ENCODE measurements at places on chromosomes 3 and 15. TPM values are rescaled to one million over a fixed set of nuclear protein-coding genes. Genes with fewer than 3 reads are reported as not detected.

Gene NR2E3
- total RNA-seq, result 0.56 TPM

Gene THRB
- 4.2 TPM for total RNA-seq

Gene MAPK6
- total RNA-seq, result 106 TPM

Gene AHSG
- total RNA-seq, result not detected

Gene EFHB
- 1.5 TPM for total RNA-seq

Gene SH2D7
- not detected for total RNA-seq

Gene SATB1
- 0.23 TPM for total RNA-seq

Gene OCA2
- not detected for total RNA-seq

Gene ADIPOQ
- total RNA-seq, result not detected

Gene FGF12
- total RNA-seq, result 0.09 TPM

Gene SLC28A1
- total RNA-seq, result not detected

Gene VPS33B
- 12.6 TPM for total RNA-seq

Gene ACTC1
- total RNA-seq, result not detected

Gene TM4SF1
- 20.1 TPM for total RNA-seq

Gene ZPLD1
- 0.22 TPM for total RNA-seq

Gene LPCAT4
- 17.0 TPM for total RNA-seq

Gene SCG3
- not detected for total RNA-seq

Gene GOLGA8Q
- total RNA-seq, result 2.0 TPM

Gene CDHR4
- 0.44 TPM for total RNA-seq

Gene UBL7
- total RNA-seq, result 56.4 TPM

Gene CX3CR1
- not detected for total RNA-seq

Gene XYLB
- 4.4 TPM for total RNA-seq

Gene GRAMD2A
- total RNA-seq, result 0.93 TPM

Gene CDC25A
- 7.3 TPM for total RNA-seq

Gene KBTBD12
- total RNA-seq, result not detected

Gene SMAD6
- not detected for total RNA-seq

Gene SPATA12
- 0.12 TPM for total RNA-seq

Gene CCDC191
- total RNA-seq, result 5.2 TPM

Gene ARNT2
- 1.6 TPM for total RNA-seq

Gene AADACL2
- not detected for total RNA-seq

Gene GRAMD1C
- total RNA-seq, result 0.79 TPM

Gene ATP13A4
- total RNA-seq, result not detected

Gene CNTN3
- 3.5 TPM for total RNA-seq

Gene ASB14
- not detected for total RNA-seq

Gene DNAH12
- 0.47 TPM for total RNA-seq

Gene CHST13
- total RNA-seq, result not detected

Gene ANKRD34C
- not detected for total RNA-seq

Gene DPPA4
- not detected for total RNA-seq

Gene SLC38A3
- total RNA-seq, result not detected

Gene GABRR3
- not detected for total RNA-seq

Gene DISP2
- total RNA-seq, result 1.8 TPM

Gene GXYLT2
- total RNA-seq, result 4.1 TPM

Gene LRRC2
- total RNA-seq, result not detected

Gene SI
- total RNA-seq, result not detected

Gene GNAT1
- not detected for total RNA-seq

Gene GOLGA6L1
- not detected for total RNA-seq

Gene LRRIQ4
- not detected for total RNA-seq

Gene BFSP2
- total RNA-seq, result not detected

Gene CCR8
- total RNA-seq, result not detected

Gene CBLB
- total RNA-seq, result 43.4 TPM

Gene IREB2
- total RNA-seq, result 50.1 TPM

Gene XRN1
- 35.1 TPM for total RNA-seq

Gene ISLR2
- not detected for total RNA-seq

Gene GADL1
- total RNA-seq, result not detected
